ENCODE measurements at places on chromosomes 2 and 18.

DNA sequence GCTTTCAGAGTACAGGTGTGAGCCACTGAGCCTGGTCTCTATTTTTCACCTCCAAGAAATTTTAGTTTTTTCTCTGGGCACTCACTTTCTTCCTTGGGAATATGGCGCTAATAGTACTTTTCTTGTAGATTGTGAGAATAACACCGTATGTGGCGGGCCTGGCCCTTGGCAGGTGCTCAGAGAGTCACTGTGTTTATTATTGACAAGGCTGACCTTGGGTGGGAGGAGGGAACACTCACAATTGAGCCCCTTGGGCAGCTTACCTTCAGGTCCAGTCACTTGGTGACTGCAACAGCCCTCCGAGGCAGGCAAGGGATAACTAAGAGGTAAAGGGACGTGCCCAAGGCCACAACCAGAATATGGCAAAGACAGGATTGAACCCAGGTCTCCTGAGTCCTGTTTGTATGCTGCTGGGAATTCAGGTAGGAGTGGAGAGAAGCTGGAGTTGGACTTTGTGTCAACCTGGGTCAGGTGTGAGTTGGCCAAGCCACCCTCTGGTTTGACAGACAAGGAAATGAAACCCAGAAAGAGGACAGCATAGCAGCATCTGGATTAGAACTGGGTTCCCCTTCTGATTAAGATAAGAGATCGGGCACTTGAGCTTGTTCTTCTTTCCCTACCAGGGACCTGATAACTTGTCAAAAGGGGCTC lies 2.8 kb upstream of the STK25 start:
- DNase-seq, result no peak

- no peak for DNase-seq
These were observed 887 bp upstream of the ZNF396 start for GRCh38 chr18:35377875-35378573.

- DNase-seq, result no peak
These were observed 101.7 kb upstream of the FN1 start for GRCh38 chr2:215537611-215538010.

GRCh38 chr2:88180605-88181240 lies 10.6 kb downstream of the THNSL2 start:
- DNase-seq, result no peak

- no peak for DNase-seq
These were observed 22.9 kb downstream of the EPAS1 start for GRCh38 chr2:46320141-46320567.

- no peak for DNase-seq
These were observed 218.4 kb upstream of the HS6ST1 start for GRCh38 chr2:128536925-128537620.
